ENCODE measurements at places on chromosomes 2 and 18. TPM values are rescaled to one million over a fixed set of nuclear protein-coding genes. Genes with fewer than 3 reads are reported as not detected.

Gene LYPD6
- total RNA-seq = 2.0 TPM

Gene RIF1
- total RNA-seq = 25.7 TPM

Gene MOCOS
- total RNA-seq = 1.5 TPM

Gene CFAP65
- total RNA-seq = not detected

Gene COL6A3
- total RNA-seq = 110 TPM

Gene KCTD1
- 13.6 TPM for total RNA-seq

DNA sequence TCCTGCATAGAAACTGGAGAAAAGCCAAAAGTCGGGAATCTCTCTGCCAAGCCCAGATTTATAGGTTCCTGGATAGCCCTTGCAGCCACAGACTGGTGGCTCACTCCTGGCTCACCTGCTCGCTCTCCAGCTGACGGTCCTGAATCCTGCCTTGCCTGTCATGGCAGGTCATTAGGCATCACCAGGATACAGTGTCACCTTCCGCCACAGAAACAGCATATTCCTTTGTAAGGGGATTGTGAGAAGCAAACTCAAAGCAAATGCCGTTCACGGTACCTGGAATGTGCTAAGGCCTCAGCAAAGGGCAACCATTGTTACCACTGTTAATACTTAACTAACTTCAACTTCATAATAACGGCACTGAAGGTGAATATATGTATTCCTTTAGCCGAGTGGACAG, 57.1 kb upstream of the GPR45 start:
- ATAC-seq = no peak

- no peak for ATAC-seq
These were observed 24.2 kb upstream of the CPO start for GRCh38 chr2:206915121-206915520.

DNA sequence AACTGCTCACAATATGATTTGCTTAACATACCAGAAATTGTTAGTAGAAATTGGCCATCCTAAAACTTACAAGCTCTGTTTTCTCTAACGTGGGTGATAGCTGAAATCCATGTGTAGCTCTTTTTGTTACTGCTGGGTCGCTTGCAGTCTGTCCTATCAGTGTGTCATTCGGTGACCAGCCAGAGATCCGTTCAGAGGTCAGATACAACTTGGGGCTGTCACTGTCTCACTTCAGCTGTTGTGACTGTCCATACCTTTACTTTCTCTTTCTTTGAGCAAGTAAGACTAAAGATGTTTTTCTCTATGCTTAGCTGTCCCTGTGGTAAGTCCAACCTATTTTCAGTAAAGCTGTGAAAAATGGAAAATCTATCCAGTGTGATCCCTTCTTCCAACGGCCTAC, 282.9 kb upstream of the KCNH7 start:
- ATAC-seq = no peak

DNA sequence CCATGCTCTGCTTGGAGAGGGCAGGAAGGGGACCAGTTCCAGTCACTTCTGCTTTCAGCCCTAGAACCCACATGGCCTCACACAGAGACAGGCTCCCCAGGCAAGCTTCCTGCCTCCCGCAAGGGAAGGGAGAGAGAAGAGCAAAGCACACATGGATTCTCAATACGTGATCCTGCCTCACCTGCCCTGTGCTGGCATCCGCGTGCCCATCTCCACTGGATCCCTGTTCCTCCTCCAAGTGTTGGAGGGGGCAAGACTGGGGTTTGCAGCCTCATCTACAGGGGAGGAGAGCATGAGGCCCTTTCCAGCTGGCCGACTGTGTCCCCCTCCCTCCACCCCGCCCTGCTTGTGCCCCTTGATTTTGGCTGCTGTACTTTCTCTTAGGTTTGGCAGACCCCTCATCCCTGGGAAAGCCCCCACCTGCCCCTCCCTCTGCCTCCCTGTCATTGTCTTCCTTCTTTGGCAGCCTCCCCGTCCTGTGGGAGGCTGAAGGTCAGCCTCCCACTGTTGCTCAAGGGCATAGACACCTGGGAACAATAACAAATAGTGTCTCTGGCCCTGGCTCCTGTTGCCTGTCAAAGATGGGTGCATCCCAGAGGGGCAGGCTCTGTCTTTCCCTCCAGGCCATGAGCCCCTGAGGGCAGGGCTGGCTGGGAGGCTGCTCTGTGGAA, 22.7 kb downstream of the KCNF1 start:
- ATAC-seq = no peak

DNA sequence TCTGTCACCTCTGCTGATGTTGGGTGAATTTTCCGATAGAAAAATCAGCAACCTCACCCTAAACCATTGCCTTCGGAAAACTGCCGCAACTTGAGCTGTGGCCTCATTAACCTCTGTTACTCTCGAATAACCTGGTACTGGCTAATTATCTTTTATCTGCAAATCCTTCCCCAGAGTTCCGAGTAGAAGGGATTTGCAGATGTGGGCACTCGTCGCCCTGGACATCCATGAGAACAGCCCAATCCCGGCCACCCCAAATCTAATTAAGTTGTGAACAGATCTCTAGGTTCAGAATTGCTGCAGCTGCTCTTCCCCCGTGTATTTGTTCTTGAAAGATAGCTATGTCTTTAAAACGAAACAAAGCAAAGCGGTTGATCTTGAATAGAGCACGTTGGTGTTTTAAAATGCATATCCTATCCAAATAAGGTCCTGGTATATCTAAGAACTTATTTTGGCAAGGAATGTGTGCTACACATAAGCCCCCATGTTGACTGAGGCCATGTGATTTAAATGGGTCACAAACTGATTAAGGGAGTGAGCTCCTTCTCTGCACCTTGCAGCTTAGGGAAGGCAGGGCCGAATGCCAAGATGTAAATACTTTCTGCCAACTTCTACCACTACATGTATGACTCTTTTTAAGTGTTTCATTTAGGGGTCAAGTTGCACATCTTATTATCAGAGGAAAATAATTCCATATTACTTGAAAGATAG, 88.2 kb downstream of the MTCL1 start:
- no peak for ATAC-seq

GRCh38 chr18:58526425-58527284, 102.2 kb downstream of the ALPK2 start:
- no peak for ATAC-seq

DNA sequence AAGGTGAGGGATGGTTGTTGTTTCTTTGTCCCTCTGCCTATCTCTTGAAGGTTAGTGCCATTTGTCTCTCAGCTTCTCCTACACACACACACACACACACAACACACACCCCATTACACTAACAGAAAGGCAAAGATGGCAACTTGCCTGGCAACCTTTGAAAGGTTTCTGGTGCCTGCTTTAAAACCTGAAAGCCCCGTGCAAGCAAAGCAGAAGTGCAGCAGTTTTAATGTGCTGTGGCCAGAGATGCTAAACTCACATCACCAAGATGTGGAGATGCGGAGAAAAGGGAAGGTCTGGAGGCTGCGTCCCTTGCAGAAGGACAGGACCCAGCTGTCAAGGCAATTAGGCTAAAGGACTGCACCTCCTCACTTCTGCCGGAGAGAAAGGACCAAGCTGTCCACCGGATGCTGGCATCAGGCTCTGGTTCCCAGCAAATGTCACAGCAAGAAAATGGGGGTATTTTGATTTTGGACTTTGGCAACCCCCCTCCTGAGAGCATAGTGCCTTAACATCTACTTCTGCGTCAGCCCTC, 196.4 kb downstream of the ARL4C start:
- no peak for ATAC-seq

- no peak for ATAC-seq
These were observed 68.9 kb upstream of the DNER start for GRCh38 chr2:229783108-229783721.

DNA sequence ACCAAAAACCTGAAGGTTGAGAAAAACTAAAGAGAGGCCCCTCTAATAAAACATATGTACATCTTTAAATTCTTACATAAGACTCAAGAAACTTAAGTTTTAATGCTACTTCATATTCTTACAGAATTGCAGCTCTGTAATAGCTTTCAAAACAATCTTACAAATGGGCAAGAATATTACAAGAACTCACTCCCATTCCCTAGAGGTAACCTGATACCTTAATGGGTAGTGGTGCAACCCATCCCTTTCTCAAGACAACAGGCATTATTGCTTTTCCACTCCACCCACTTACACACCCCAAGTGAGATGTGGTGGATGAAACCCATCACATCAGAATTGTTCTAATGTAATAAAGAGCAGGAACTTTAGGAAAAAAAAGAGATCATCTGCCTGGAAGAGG, 103.7 kb downstream of the RBMS1 start:
- ATAC-seq = peak; percentile 54

DNA sequence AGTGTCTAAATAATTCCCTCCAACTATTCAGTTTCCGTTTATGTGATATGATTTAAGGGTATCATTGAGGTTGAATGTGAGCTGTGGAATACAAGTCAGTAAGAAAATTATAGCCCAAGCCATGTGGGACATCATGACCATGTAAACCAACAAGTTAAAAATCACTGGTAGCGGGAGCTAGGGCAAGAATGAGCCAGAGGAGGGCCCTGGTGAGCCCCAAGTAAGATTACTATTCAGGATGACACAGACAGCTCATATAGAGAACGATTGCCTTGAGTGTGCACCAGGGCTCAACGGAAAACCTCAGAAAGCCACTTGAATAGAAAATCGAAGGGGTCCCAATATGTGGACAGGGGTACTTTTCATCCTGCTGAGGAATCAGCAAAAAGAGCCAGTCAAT, 87.8 kb upstream of the RBMS1 start:
- no peak for ATAC-seq

DNA sequence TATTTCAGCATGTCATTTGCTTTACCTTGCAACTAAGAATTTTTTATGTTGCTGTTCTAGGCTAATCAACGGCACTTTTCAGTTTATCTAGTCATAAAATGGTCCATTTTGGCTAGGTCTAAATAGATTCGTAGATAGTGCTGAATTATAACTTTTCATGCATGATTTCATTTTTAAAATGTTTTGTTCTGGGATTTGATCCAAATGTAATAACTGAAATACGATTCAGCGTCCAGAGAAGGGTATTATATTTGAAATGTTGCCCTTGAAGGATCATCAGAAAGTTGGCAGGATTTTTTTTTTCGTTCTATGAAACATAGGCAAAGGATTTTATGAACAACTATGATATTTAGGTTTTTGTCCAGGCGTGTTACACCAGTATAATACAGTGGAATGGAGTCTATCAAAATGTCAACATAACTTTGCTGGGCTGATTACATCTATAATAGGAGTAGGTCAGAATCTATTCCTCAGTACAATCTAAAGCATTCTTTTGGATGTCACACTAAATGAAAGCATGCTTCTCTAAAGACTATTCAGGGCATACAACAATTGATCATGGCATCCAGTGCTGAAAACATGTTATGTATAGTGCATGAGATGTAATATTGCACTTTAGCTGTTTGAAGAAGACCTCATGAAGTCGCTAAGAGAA, 24.8 kb downstream of the TTC27 start:
- no peak for ATAC-seq

GRCh38 chr2:96528006-96528699, 8.4 kb upstream of the ARID5A start:
- peak; percentile 13 for ATAC-seq

DNA sequence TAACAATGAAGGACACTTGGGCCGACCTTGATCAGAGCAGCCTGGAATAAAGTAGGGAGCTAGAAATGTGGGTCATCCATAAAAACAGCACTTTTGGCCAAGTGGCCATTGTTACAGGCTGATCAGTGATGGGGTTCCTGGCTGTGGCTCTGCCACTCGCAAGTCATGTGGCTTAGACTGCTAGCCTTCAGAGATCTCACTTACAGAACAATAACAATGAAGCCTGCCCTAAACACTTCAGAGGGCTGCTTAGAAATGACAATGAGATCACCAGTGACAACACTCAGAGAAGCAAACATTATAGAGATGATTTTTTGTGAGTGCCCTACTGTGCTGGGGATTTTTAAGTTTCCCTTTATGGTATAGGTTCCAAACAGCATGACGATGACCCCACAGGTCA, 107.9 kb upstream of the LMAN1 start:
- ATAC-seq = no peak

DNA sequence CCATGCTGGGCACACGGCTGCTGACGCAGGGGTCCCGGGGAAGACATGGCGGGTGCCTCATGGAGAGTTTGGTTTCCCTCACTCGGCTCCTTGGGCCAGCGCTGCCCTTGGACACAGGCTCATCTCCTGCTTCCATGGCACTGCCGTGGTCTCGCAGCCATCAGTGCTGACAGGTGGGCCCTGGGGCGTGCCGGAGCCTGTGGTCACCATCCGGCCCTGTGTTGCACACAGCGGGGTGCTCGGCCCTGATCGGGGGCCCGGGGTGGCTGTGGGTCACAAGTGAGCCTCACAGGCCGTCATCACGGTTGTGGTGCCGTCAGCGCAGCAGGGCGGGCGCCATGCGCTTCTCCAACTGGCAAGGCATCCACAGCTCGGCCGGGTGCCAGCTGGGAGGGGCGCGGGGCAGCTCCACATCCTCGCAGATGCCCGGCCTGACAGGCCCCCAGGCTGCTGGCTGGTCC, 582 bp downstream of the RTP5 start:
- ATAC-seq = no peak

DNA sequence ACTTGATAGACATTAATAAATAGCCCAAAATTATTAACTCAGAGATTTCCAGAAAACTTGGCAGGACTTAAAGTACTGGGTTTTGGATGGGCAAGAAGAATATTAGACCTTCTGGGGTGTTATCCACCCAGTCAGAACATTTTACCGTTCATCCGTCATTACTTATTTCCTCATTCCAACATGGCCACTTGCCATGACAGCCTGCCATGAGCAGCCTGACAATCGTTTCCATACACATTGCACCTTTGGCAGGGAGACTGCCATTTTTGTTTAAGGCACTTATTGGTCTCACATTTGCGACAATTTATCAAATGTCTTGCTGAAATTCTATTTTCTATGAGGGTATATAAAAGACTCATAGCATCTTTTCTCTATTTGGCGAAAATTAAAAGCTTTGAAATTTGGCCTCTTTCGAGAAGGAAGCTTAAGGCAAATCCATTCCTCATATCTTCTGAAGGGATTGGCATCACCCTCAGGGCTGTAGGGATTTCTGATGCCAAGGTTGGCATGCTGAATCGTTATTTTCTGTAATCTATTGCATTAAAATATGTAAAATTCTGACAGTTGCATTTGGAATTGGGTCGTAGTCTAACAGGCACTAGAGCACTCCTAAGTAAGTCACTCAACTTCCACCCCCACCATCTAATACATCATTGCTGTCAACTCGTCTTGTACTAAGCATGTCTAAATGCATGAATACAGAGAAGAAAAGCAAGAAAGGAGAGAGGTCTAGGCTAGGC, 406.3 kb upstream of the PIK3C3 start:
- ATAC-seq = no peak

DNA sequence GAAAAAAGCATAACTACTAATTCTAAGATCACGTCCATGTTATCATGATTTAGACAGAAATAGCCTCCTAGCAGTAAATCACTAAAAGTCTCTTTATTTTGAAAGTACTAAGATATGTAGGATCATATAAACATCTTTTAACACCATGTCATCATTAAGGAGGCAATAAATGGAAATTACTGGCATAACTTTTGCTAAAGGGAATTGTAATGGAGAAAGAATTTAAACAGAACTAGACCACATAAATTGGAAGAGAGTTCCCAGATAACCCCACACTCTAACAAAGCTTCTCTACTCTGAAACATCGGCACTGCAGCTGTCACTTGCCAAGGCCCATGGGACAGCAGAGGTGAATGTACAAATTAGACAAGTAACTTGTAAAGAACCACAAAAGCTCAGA, 29.5 kb downstream of the STK39 start:
- no peak for ATAC-seq

- peak; percentile 56 for ATAC-seq
These were observed at the start of gene CASP10 for GRCh38 chr2:201182650-201183364. Gene CASP10 (plus strand): TSS chr2:201183141. CDS start chr2:201185778, 2,637 bp downstream.
